ENCODE measurements at places on chromosomes 5 and 9.

DNA sequence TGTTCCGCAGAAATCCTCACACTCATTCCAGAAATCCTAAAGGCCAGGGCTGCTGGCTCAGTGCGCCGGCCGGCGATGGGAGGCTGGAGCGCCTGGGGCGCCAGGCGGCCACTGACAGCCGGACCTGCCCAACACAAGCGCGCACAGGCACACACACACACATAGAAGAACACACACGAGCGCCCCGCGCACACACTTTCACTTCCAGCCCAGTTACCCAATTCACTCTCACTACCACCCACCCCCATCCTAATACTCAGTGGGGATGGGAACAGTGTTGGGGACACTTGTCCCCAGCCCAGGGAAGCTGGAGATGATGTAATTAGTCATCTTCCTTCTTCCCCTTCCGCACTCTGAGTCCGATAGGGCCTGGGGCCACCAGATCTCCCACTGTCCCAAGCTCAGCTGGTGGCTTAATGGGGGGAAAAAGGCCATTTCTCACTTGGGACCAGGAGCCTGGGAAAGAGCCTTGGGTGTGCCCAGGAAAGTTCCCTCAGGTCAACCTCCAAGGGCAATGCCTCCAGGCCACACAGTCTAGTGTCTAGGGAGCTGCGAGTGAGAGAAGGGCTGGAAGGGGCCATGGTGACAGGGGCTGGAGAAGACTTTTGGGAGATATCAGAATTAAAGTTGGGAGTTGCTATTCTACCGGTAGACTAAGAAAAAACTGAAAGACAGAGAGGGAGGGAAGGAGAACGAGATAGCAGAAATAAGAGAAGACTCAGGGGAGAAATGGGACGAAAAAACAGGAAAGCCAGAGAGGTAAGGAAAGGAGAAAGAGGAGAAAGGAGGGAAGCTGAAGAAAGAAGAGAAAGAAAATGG, 1.7 kb downstream of the EBF1 start:
- no peak for DNase-seq

DNA sequence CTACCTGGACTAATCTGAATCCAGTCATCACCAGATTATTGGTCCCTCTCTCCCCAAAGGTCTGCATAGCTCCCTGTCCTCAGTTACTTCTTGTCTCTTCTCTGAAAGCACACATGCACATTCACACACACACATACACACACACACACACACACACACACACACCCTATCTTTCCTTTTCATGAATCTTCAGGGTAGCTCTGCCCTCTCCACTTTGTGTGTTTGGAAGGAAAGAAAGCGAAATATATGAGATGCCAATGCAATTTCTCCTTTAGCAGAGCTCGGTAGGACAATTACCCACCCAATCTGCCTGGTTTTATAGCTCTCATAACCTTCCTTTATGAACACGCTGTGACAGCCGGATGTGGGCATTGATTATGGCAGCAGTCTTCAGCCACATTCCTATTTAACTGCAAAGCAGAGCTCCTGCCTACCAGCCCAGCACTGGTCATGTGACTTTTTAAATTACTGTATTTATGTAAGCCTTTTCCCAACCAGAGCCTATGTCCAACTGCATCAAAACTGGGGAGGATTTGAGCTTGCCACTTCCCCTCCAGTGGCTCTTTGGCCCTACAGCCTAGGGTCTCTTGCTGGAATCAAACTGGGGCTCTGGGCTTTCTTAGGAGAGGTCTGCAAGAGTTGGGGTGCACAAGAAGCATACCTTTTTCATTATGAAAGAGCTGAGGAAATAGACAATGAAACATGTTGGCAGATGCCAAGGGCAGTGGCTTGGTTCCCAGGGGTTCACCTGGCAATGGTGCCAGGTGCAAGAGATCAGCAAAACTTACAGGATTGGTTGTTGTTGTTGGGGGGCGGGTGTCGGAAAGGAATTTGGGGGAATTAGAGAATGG, 20.8 kb upstream of the MATR3 start:
- DNase-seq: peak; percentile 13

- no peak for DNase-seq
Measured at GRCh38 chr5:167565189-167565954, 726.1 kb upstream of the WWC1 start.

DNA sequence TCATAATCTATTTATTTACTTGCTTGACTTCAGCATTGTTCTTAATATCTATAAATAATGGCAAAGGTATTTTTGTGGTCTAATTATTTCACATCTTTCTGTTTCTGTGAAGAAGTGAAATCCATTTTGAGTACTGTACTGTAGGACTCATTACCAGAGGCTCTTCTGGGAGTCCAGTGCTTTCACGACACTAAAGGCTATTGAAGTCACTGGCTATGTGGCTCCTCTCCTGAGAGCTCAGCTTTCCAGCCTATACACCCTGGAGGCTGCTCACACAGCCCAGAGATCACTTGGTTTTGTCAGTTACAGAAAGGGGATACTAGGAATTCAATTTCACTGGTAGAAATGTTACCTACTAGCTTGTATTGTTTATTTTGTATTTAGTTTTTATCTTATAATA, 547.3 kb downstream of the TAF11L14 start:
- DNase-seq: no peak

- DNase-seq: no peak
Measured at GRCh38 chr9:119736491-119737454, 367.5 kb upstream of the BRINP1 start.

GRCh38 chr5:67437905-67438845, 241.6 kb upstream of the CD180 start:
- DNase-seq: no peak

DNA sequence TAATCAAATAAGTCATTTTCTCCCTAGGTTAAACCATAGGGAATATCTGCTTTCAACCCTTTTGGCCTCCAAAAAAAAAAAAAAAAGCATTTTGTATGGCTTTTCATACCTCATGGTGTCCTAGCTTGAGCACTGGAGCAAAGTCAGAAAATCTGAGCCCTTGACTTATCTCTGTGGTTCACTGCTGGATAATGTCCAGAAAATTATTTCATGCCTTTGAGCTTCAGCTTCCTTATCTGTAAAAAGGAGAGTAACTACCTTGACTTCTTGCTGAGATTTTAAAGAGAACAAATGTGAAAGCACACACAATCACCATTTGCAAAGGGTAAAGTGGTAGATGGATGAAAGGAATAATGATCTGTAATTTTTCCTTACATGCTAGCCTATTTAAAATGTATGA, 165.9 kb downstream of the ALDH1A1 start:
- DNase-seq: no peak

DNA sequence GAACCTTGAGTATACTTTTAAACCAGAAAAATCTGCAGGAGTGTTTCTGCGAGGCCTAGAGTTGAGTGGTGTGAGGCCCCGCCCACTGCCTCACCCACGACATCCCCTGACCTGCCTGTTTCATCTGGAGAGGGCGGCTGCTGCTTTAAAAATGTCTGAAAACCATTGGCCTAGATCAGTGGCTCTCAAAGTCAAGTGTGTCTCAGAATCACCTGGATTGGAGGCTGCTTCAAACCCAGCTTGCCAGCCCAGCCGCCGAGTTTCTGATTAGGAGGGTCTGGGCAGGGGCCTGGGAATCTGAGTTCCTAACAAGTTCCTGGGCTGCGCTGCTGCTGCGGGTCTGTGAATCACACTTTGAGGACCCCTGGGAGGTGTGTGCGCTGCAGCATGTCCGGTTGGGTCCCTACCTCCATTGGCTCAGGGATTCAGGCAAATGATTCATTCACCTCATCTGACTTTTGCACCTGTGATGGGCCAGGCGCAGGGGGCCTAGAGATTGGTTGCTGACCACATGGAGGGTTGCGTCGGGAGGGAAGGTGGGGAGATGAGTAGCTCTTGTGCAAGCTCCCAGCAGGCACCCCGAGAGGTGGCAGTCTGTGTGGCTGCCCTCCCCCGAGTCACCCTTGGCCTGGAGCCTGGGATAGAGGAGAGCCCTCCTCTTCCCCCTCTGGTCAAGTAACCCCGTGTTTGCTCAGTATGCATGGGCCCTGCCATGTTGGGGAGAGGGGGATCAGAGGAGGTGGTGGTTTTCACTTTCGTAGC, 27.6 kb upstream of the HMCN2 start:
- DNase-seq: no peak

- no peak for DNase-seq
Measured at GRCh38 chr9:3768286-3768685, 242.5 kb upstream of the RFX3 start.

DNA sequence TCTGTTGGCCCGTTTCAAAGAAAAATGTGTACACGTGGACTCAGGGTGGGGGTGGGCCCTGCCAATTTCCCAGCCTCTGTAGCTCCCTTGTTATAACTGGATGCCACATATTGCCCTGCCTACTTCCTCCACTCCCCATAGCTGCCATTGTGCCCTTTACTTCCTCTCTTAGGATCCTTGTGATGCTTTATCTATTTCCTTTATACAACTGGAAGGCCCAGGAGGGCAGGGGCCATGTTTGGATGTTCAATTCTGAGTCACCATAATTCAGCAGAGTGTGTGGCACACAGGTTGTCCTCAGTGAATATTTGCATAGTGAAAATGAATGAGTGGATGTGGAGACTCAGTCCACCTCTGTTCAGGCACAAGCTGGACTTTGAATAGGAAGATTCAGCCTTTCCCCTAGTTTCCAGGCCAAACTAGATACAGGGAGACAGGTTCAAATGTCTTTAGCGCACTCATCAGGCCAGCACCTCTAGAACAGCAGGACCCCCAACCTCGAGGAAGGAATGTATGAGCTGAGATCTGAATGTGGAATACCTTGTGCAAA, 10.6 kb upstream of the FEM1C start:
- no peak for DNase-seq

DNA sequence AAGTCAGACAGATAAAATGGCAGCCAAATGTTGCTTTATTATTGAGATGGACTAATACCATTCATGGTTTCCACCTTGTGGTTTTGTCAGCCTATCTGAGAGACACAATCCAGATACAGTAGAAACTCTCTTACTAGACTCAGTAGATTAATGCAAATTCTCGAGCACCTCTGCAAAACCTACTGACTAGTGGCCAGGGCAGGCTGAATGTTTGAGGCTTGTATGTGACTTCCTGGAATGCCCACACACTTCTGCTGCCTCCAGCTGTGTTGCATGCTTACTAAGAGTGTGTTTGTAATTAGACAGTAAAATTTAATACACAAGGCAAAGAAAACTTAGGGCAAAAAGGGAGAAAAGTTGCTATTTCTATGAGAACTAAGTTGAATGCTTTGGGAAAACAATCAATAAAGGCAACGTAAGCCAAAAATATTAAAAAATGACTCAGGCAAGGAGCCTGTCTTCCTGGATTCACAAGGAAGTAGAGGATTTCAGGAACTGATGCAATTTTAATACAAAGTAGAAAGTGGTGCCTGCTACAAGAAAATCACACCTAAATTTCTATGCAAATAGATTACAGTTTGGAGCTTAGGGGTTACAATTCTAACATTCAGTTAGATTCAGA, 30.2 kb upstream of the CCNG1 start:
- no peak for DNase-seq

- no peak for DNase-seq
Measured at GRCh38 chr5:114363837-114364236, 2.0 kb downstream of the KCNN2 start.

- no peak for DNase-seq
Measured at GRCh38 chr9:83992407-83992806, 11.8 kb downstream of the RMI1 start.

- no peak for DNase-seq
Measured at GRCh38 chr9:136187683-136188586, 17.0 kb downstream of the LHX3 start.

DNA sequence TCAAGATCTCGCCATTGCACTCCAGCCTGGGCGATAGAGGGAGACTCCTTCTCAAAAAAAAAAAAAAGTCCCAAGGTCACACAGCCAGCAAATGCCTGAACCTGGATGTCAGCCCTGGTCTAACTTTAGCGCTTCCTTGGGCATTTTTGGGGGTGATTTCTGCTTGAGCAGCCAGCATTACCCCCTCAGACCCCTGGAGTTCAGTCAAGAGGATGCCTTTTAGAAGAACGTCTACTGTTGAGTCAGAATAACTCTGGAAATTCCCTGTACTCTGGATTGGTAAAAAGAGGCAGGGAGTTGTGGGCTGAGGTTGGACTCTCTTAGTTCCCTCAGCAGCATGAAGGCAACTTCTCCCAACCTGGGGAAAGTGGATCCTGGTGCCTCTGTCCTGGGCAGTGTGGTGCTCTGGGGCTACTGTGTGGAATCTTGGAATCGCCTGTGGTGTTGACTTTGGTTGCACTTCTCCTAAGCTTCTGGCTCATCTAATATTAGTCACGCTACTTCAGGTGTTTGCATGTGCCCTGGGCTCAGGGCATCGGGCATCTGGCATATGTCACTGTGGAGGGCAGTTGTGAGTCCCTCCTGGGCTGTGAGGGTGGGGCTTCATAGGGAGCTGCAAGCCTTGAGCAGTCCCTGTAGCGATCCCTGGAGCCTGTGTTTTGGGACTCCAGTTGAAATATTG, 32.2 kb downstream of the STXBP1 start:
- no peak for DNase-seq

DNA sequence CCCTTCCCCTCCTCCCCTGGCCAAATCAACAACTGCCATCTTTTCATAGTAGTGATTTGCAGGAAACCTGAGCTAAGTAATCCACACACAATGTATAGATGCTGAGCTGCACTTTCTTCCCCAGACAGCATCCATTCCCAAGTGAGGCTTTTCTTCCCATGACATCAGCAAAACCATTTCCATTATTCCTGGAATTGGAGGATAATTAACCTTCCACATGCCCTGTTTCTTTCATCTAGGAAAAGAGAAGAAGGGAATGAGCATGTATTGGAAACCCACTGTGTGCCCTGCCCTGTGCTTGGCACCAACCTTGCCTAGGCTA, 268.0 kb downstream of the ZSWIM6 start:
- no peak for DNase-seq

DNA sequence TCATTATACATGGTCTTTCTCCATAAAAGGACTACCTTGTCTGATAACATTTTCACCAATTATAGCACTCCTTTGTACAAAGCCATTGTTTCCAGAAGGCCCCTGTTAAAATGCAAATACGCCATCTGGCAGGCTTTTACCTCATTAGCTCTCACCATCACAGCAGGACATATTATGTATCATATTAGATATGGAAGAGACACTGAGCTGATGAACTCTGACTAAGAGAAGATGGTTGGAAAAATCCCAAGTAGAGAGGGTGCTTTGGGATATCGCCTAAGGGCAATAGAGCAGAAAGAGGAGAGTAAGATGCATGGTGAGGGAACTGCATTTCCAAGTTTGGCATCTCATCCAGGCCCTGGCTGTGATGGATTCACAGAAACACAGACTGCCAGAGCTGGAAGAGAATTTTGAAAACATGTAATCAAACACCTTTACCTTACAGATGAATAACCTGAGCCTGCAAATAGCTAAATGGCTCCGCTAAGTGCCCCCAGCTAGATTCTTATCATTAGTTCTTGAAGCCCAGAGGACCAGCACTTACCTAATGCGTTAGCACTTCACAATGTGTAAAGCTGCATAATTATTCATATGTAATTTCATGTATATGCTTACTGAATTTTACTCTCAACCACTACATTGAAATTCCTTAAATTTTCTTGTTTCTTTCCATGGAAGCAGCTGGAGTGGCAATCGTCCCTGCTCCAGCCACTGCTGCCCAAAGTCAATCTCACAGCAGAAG, 393.6 kb upstream of the IZUMO3 start:
- no peak for DNase-seq

DNA sequence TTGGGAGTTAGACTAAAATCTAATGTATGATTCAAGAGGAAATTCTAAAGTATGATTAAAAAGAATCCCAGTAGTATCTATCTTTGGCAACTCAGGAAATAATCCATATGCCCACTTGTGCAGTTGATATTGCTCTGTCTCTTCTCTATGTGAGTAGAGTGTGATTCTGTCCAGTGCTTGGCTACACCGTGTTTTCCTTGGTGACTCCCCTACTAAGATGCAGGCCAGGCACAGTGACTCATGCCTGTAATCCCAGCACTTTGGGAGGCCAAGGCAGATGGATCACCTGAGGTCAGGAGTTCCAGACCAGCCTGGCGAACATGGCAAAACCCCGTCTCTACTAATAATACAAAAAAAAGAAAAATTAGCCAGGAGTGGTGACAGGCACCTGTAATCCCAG, 495.4 kb downstream of the MAT2B start:
- DNase-seq: no peak

Data from T-helper 9 cell (primary cell).